Left kidney (tissue), 8 donors: ENCODE measurements at places on chromosomes 2 and 18.

- DNase-seq, result no peak
These were observed 1.8 kb downstream of the DPP4 start for GRCh38 chr2:162072181-162072702.

GRCh38 chr2:98333922-98334321, 12.3 kb upstream of the CNGA3 start:
- no peak for DNase-seq

- no peak for DNase-seq
These were observed 161.6 kb downstream of the RNF152 start for GRCh38 chr18:61731178-61731577.

- DNase-seq, result no peak
These were observed 250.7 kb downstream of the VAPA start for GRCh38 chr18:10164271-10165071.

DNA sequence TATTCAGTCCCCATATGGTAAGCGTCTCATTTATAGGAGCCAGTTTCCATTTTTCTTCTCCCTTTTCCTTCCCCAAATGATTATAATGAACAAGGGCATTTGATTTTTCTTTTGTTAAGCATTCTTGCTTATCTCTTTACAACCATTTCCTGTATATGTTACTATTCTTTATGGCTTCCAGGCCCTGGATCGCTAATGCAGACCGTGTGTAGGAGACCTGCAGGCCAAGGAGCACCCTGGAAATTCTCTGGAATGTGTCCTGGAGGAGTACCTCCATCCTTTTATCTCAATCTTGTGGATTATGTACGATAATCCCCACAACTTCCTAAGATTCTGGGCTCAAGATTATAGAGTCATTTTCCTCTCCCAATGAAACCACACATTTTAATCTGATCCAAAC, 439.6 kb upstream of the MMADHC start:
- no peak for DNase-seq
